ENCODE measurements at places on chromosomes 5 and 9.

- no peak for DNase-seq
These were observed 547.8 kb downstream of the CCDC171 start for GRCh38 chr9:16100537-16101091.

DNA sequence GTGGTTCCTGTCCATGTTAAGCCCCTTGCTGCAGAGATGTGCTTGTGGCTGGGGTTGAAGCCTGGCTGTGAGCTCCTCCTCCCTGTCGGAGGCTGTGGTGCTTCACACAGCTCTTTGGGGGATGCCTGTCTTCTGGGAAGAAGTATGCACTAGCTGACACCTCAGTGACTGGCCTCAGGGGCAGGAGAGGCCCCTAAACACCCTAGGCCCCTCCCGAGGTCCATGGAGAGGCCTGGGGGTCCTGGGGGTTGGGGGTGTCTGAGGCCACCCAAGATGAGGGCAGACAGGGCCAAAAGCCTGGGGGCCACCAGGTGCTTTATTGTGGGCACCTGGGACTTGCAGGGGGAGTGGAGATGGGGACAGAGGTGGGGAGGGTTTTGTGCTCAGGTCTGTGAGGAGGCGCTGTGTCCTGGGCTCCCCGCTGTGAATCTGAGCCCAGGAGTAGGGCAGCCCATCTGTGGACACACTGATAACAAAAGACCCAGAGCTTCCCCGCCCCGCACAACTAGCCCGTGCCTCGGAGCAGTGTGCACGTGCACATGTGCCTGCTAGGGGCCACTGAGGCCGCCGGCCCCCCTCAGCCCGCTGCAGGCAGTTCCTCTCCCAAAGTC is 92.0 kb downstream of the PHF2 start:
- DNase-seq: no peak

GRCh38 chr5:533243-533954 is 9.2 kb upstream of the SLC9A3 start:
- no peak for DNase-seq

GRCh38 chr9:104906441-104907277 is 21.3 kb downstream of the ABCA1 start:
- no peak for DNase-seq

DNA sequence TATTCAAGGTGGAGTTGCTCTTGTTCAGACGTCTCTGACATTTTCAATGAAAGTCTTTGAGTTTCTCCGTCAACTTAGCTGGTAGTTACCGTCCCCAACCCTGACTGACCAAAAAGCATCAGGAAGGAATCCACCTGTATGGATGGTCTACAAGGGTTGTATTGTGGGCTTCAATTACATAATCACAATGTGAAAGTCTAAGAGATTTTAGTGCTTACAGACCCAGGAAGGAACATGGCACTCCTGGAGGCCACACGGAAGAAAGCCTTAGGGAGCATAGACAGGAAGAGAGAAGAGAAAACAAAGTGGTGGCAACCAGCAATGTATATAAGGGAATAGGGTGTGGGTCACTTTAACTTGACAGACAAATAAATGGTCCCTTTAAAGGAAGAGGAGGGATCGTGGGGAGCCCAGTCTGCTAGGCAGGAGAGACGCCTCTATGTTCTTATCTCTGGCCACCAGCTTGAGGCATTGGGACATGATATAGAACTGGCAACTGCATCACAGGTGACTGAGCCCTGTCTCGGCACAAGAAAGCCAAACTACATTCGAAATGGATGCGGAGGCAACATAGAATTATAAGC is 80.4 kb downstream of the ALDH7A1 start:
- no peak for DNase-seq

GRCh38 chr5:74833537-74834266 is 32.5 kb downstream of the FAM169A start:
- no peak for DNase-seq
